Mesothelial cell of epicardium (in vitro differentiated cells): ENCODE measurements at places on chromosomes 12 and 14.

GRCh38 chr12:2295941-2296461, 243.2 kb downstream of the CACNA1C start:
- no peak overlapping the region for H3K27ac ChIP-seq
- no peaks in the 10 kb centered on the region for H3K27me3 ChIP-seq
- H3K36me3 ChIP-seq: no peaks in the 10 kb centered on the region
- peaks cover 14% of the 10 kb centered on the region for H3K4me1 ChIP-seq
- no peak for DNase-seq

DNA sequence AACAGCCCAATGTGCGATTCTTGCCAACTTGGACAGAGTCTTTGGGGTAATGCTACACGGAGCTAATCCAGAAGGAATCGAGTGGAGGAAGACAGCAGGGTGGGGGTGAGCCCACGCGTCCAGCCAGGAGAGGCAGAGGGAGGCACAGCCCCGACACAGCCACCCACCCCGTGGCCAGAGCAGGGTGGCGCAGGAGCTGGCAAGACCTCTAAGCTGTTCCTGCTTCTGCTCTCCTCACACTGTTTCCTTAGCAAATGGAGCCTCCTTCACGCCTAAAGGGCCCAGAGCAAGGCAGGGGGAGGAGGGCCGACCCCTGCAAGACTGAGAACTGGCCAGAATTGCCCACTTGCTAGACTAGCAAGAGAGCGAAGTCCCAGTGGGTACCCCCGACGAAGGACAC, 91.5 kb downstream of the FBXL14 start:
- no peaks in the 10 kb centered on the region for H3K27me3 ChIP-seq
- H3K4me3 ChIP-seq: no peak overlapping the region
- DNase-seq: no peak
- no peak overlapping the region for H3K27ac ChIP-seq
- peaks cover 8% of the 10 kb centered on the region for H3K4me1 ChIP-seq

- H3K27me3 ChIP-seq: no peaks in the 10 kb centered on the region
- H3K4me1 ChIP-seq: peaks cover 50% of the 10 kb centered on the region
- H3K27ac ChIP-seq: peak overlapping the region; percentile 99
- H3K4me3 ChIP-seq: peak overlapping the region; percentile 96
Observed at GRCh38 chr12:57521525-57522010, 1.1 kb upstream of the MBD6 start.

GRCh38 chr14:21300892-21301291, 21.0 kb downstream of the RPGRIP1 start:
- H3K27me3 ChIP-seq: peaks cover 11% of the 10 kb centered on the region
- peak overlapping the region; percentile 55 for H3K4me3 ChIP-seq
- peak; percentile 47 for DNase-seq
- no peak overlapping the region for H3K27ac ChIP-seq
- H3K36me3 ChIP-seq: no peaks in the 10 kb centered on the region

- no peak overlapping the region for H3K27ac ChIP-seq
- no peaks in the 10 kb centered on the region for H3K27me3 ChIP-seq
- H3K36me3 ChIP-seq: no peaks in the 10 kb centered on the region
- H3K4me3 ChIP-seq: no peak overlapping the region
- DNase-seq: no peak
- no peaks in the 10 kb centered on the region for H3K4me1 ChIP-seq
Observed at GRCh38 chr12:78835493-78835892, 29.1 kb upstream of the SYT1 start.

DNA sequence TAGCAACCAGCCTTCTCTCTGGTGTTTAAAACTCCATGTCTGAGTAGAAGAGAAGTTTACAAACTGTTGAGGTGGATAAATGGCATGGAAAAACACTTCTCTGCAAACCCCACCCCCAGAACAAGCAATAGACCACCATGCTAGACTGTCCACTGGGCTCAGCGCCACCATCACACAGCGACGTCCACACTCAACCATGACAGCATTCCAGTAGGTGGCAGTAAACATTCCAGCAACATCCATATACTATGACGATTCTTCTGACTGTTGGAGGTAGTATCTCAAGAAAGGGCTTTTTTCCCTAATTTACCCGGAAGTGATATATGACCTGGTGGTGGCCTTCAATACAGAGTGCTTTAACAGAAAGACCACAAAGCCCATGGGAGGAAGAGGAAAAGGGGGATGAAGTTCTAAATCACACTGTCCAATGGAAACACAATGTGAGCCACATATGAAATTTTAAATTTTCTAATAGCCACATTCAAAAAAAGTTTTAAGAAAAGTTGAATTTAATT, 152.2 kb downstream of the SLC15A4 start:
- H3K4me3 ChIP-seq: no peak overlapping the region
- DNase-seq: no peak
- no peaks in the 10 kb centered on the region for H3K27me3 ChIP-seq
- peaks cover 5% of the 10 kb centered on the region for H3K36me3 ChIP-seq

DNA sequence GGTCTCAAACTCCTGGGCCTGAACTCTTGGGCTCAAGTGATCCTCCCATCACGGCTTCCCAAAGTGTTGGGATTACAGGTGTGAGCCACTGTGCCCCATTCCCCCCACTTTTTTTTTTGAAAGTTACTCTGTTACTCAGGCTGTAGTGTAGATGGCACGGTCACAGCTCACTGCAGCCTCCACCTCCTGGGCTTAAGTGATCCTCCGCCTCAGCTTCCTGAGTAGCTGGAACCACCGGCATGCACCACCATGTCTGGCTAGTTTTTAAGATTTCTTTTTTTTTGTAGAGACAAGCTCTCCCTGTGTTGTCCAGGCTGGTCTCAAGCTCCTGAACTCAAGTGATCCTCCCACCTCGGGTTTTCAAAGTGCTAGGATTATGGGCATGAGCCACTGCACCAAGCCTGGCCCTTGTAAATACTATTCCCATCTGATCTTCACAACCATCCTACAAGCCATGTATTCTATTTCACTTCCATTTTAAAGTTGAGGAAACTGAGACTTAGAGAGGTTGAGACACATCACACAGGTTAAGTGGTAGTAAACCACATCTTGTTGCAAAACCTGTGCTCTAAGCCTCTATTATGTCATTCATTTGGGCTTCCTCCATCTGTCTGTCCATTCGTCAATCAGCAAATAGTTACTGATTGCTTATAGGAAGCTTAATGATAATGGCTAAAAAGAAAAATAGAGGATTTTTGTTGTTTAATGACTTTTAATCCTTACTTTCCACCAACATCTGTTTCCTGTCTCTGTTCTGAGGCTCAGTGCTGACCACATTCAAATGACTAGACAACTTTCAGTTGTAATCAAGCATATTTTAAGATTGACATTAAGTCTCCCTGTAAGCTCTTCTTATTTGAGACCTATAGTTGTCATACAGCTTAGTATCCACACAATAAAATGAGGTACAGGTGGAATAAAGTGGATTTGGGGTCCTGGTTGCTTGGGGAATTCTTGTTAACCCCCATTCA, 9.2 kb downstream of the ASCL4 start:
- DNase-seq: no peak
- no peak overlapping the region for H3K4me3 ChIP-seq
- no peaks in the 10 kb centered on the region for H3K4me1 ChIP-seq
